Fibroblast of lung (primary cell): ENCODE measurements at places on chromosomes 16 and 17. TPM values are rescaled to one million over a fixed set of nuclear protein-coding genes. Genes with fewer than 3 reads are reported as not detected.

WFDC1 gene
- total RNA-seq, result 3.1 and 34.0 TPM in 2 replicates

EIF3C gene
- total RNA-seq, result 155 and 183 TPM in 2 replicates

ETV4 gene
- 0.33 and 0.51 TPM in 2 replicates for total RNA-seq

GRCh38 chr17:10151667-10152496 lies 46.5 kb downstream of the GAS7 start:
- H3K27ac ChIP-seq, result no peak overlapping the region
- no peaks in the 10 kb centered on the region for H3K27me3 ChIP-seq
- H3K4me1 ChIP-seq, result no peaks in the 10 kb centered on the region
- no peak for DNase-seq
- no peak overlapping the region for H3K4me3 ChIP-seq
- H3K36me3 ChIP-seq, result no peaks in the 10 kb centered on the region
